ENCODE measurements at places on chromosomes 5 and 9. TPM values are rescaled to one million over a fixed set of nuclear protein-coding genes. Genes with fewer than 3 reads are reported as not detected.
A peak's percentile ranks its signal among the peaks of the same experiment; 100 is the strongest.

The IGIP gene
- polyA plus RNA-seq = 0.83 TPM

DNA sequence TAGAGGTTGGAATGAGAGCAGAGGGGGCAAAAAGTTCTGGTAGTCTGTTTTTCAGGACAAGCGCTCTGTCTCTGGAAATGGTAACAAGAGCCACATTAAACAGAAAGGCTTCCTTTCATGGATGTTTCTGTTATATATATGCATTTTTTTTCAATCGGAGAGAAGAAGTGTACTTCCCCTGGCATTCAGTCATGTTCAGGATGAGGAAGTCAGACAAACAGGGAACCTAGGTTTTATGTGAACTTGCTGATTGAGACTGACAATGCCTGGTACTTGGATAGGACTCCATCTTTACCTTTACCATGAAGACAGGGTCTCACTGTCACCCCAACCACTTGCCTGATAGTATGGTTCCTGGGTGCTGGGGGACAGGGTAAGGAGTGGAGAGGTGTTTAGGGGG is 30.1 kb upstream of the ZBED3 start:
- DNase-seq = no peak

GRCh38 chr5:80254767-80255430 is 949 bp downstream of the SERINC5 start:
- DNase-seq = peak; percentile 76

The SPINK1 gene
- polyA plus RNA-seq = 0.17 TPM

GRCh38 chr5:154243736-154244135 is 53.2 kb downstream of the GALNT10 start:
- DNase-seq = no peak

DNA sequence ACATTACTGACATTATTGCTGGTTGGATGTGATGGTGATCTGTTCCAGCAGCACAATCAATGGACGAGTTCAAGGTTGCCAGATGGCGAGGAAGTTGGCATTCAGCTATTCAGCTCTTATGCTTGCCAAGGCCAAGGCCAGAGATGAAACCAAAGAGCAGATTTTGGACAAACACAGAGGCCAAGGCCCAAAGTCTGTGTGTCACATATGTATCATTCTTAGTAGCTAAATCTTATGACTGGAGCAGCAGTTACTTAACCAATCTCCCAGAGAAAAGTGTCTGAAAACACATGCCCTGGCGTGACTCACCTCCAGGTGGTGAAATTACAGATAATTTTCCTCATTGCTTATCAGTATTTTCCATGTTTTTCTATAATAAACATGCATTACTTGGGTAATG is 189.0 kb upstream of the EGFLAM start:
- DNase-seq = peak; percentile 47

GRCh38 chr9:131885144-131885609 is 145.3 kb upstream of the RAPGEF1 start:
- no peak for DNase-seq

The SHLD3 gene
- polyA plus RNA-seq = 1.5 TPM

Measured in foreskin keratinocyte (primary cell).